ENCODE measurements at places on chromosomes 16 and 17.

GRCh38 chr16:56493126-56493525 lies 26.7 kb downstream of the BBS2 start:
- DNase-seq = no peak

GRCh38 chr17:46841561-46842379 lies 9.6 kb upstream of the WNT9B start:
- peak; percentile 54 for DNase-seq

- no peak for DNase-seq
Measured at GRCh38 chr16:81634380-81635062, 144.6 kb upstream of the PLCG2 start.

DNA sequence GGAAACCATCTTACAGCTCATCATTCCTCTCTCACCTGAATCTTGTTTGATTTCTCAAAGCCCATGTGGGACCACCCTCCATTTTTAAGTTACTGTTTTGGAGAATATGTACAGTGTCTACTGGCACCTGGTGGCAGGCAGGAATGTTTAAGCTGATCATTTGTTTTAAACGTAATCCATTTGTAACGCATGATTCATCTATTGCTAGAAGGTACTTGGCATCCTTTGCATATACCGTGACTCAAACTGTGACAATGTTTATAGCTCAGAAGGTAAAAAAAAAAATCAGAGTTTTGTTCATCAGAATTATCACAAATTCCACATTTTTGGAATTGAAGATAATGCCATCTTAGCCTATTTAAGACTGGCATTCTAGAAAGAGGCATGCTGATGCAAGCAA lies 1007.5 kb upstream of the EEF2KMT start:
- DNase-seq = no peak
